ENCODE measurements at places on chromosomes 3 and 15.

DNA sequence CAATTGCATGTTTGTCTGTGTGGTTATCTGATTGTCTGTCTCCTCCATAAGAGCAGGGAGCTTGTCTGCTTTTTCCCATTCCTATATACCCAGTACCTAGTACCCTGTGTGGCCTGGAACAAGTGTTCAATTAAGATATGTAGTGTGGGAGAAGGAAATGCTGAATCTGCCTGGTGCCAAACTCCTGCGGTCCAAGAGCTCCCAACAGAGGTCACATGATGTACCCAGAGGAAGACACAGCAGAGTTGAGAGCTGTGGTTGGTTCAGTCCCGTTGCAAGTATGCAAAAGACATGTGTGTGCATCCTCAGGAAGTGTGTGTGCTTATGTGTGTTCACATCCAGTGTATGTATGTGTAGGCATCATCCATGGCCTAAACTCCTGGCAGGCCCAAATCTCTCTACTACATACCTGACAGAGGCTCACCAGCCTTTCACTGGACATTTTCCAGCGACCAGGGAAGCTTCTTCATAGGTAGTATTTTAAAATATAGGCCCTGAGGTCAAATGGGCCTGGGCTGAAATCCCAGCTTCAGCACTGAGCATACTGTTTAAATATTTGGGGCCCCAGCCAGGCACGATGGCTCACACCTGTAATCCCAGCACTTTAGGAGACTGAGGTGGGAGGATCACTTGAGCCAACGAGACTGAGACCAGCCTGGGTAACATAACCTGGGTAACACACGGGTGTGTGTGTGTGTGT lies 34.0 kb upstream of the ITGA11 start:
- no peak for DNase-seq

DNA sequence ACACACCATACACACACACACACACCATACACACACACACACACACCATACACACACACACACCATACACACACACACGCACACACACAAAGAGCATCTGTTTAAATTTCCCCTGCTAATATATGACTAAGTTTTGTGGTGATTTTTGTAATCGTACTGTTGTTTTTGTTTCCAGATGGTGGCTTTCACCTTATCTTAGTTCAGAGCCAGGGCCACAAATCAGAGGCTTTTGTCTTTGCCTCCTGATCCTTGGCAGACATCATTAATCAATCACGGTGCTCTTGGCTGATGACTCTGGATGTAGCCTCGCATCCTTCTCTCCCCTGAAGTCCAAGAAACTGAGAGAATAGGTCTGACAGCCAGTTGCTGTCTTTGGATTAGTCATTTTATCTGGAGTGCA lies 52.1 kb downstream of the EDEM1 start:
- DNase-seq = no peak

DNA sequence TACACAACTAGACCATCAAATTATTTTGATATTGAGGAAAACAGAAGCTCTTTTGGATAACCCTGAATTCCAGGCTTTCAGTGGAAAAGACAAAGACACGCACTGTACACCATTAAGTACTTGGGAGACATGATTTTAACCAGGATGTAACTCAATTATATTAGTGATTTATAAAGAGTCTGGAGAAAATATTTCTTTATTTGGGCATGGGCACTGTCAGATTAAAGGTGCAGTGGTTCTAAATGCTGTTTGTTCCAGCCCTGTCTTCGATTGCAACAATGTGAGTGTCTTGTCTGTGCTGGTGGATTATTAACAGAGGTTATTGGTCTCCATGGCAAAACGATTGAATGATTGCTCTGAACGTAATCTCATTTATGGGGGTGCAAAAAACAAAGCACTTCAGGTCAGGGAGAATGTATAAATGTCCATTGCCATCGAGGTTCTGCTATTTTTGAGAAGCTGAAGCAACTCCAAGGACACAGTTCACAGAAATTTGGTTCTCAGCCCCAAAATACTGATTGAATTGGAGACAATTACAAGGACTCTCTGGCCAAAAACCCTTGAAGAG lies at the start of gene TM4SF4:
Gene TM4SF4 (plus strand): TSS at position 448 of the 568 bp plus-strand sequence. CDS start 181 bp downstream, outside the sequence.
- DNase-seq = no peak

GRCh38 chr3:59758672-59759071 lies 708.8 kb upstream of the CFAP20DC start:
- DNase-seq = no peak

DNA sequence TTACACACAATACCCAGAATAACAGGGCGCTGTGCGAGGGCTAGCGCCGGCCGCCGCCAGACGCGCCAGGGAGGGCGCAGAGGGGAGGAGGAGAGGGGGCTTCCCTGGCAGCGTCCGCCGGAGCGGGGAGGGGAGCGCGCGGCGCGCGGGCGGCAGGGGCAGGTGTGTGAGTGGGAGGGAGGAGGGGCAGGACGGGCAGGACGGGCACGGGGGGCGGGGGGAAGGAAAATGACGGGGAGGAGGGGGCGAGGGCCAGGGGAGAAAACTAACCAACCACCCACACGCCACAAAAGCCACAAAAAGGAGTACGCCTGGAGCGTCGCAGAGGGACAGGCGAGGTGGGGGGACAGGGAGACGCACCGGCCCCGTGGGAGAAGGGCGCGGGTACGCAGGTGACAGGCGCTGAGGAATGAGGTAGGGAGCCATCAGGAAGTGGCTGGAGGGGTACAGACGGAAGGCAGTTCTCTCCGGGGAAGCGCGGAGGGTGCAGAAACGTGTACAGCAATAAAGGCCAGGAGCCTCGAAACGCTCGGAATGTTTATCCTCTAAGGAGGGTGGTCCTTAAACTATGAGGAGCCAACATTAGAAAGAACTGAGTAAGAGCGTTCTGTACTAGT lies 610 bp upstream of the SATB1 start:
- peak; percentile 94 for DNase-seq

DNA sequence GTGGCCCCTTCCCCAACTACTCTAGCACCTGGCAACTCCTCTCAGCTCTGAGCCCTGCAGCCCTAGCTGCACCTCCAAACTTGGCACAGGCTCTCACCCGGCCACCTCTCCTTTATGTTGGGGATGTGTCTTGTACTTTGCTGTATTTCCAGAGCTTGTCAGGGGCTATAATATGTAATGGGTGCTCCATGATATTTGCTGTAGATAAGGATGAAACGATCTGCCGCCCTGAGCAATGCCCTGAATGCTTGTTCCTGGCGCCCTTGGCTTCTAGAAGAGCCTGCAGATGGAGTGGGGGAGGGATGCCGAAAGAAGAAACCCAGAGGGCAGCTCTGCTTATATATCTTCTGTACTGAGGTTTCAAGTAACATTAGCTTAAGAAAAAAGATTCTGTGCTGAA lies 35.9 kb upstream of the ZBTB38 start:
- DNase-seq = no peak

- DNase-seq = no peak
These were observed 18.3 kb downstream of the SLCO3A1 start for GRCh38 chr15:91871837-91872236.

DNA sequence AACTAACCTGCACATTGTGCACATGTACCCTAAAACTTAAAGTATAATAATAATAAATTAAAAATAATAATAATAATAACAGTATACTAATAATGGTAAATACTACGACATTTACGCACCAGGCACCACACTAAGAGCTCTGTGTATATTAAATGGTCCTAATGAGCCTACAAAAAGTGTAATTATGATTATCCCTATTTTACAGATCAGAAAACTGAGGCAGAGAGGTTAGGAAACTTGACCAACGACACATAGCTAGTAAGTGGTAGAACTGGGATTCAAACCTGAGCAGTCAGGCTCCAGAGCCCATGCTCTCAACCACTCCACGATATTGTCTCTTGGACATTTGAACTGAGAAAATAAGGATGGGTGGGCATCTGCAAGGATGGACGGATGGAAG lies 15.0 kb downstream of the KIF7 start:
- DNase-seq = no peak

GRCh38 chr15:45332694-45333093 lies 45.6 kb downstream of the GATM start:
- DNase-seq = no peak

DNA sequence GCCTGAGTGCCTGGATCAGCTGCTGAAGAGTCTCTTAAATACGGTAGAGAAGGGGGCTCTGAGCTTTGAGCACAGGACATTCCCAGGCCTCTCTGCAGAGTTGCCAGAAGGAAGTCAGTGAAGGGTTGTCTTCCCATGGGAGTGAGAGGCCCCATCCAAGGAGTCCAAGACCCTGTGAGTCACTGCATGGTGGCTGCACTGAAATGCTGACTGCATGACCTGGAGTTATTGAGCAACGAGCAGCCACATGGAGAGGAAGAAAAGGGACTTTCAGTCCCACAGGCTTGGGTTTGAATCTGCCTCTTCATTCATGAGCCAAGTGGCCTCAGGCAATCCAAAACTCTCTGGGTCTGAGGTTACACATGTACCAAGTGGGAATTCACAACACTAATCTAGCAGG lies 69.6 kb upstream of the RASGRF1 start:
- DNase-seq = no peak

- no peak for DNase-seq
These were observed 23.5 kb downstream of the FAN1 start for GRCh38 chr15:30927148-30927761.

DNA sequence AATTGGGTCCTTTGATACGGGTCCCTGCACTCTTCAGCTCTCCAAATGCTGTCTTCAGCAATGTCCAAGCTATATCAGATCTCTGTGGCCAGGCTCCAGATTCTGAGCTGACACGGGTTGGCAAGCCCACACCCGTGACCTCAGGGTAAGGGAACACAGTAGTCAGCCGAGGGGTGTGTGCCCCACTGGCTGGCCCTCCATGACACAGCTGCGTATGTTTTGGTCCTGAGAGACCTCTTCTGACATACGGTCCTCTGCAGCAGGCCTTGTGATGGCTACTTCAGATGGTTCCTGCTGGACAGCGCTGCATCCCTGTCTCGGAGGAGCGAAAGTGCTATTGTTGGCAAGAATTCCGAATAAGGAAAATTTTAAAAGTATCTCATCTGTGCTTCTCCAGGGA lies 85.2 kb upstream of the ADAMTS17 start:
- no peak for DNase-seq

DNA sequence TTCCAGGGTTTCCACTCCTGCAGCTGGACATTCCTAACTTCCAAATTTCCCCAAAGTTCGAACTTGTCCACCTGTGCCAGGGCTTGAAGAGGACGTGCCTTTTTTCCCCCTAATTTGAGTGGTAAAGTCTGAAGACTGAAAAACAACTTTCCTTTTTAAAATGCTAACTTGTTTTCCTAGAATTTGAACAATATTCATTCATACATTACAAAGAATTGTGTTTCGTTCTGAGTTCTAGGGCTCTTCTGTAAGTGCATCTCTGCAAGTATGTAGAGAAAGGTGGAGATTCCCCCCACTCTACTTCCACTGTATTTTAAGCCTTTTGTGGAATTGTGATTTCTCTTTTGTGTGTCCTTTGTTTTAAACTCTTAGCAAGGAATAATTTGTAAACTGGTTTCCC lies 9.4 kb downstream of the DPH3 start:
- DNase-seq = no peak

- DNase-seq = no peak
These were observed 319.4 kb downstream of the PLCL2 start for GRCh38 chr3:17204049-17204650.

DNA sequence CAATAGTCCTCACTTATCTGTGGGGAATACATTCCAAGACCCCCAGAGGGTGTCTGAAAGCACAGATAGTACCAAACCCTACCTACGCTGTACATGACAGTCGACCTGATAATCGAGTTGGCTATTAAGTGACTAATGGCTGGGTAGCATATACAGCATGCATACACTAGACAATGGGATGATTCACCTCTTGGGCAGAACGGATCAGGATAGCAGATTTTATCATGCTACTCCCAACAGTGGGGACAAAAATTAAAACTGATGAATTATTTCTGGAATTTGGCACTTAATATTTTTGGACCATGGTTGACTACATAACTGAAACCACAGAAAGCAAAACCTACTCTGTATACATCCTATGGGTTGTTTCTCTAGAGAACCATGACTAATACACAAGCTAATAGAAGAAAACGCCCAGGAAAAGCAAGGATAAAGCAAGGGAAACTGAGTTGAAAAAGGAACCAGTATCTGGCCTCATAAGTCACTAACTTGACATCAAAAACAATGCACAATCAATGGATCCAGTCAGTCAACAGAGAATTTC lies 15.5 kb downstream of the ATG3 start:
- no peak for DNase-seq

DNA sequence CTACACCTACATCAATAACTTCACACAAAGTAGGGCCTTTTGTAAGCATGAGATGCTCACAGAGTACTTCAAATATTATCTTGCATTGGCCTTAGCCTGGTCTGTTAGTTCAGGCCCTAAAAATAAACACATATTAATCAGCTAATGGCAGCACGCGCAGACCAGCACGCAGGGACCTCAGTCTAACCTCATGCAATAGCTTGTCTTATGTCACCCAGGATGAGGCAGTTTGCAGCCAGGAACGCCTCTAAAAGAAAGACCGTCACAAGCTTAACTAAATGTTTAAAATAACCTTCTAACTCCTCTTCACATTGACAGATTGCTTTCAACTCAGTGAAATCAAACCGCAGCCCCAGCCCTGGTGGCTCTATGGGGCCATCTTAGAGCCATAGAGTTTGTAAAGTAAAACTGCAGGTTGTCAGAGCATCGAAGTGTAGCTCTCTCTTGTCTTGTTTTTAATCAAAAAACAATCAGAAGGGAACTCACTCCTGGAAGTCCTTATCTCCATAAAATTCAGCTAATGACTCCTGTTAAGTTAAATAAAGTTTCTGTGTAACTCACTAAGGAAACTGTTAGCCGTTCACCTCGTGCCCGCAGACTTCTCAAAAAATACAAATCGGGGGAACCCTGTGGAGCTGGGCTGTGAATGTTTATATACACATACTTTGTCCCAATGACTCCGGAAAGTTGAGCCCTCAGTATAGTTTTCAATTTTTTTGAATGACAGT lies 212.6 kb downstream of the CDIN1 start:
- no peak for DNase-seq

- DNase-seq = no peak
These were observed 11.8 kb upstream of the CDV3 start for GRCh38 chr3:133561679-133562078.

- no peak for DNase-seq
These were observed 31.1 kb downstream of the EXD1 start for GRCh38 chr15:41199470-41199869.

GRCh38 chr15:88627463-88627862 lies 6.3 kb downstream of the AEN start:
- DNase-seq = no peak

Data from NCI-H526 (cell line).